Right ventricle myocardium inferior (tissue), 1 donor: ENCODE measurements at places on chromosomes 5 and 9.
A peak's percentile ranks its signal among the peaks of the same experiment; 100 is the strongest.

GRCh38 chr5:171419688-171420430 is 412 bp downstream of the FGF18 start:
- DNase-seq: peak; percentile 79

DNA sequence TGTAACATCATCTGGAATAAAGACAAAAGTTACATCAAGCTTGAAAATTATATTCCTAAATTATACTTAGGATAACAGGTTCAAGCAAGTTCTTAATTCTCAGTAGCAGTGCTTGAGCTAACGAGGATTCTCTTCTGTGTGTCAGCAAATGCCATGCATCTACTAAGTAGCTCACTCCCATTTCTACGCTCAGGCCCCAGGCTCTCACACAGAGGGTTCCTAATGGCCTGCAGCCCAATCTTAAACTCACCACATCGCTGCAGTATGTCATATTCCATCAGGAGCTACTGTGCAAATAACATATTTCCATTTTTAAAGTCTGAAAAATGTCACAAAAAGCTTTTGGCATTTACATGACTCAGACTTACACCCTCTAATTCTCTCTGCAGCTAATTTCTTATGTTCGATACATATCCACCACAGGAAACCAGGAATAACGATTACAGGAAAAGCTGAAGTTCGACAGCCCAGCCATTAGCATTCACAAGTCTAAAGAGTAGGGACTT is 474.8 kb downstream of the EFNA5 start:
- no peak for DNase-seq

DNA sequence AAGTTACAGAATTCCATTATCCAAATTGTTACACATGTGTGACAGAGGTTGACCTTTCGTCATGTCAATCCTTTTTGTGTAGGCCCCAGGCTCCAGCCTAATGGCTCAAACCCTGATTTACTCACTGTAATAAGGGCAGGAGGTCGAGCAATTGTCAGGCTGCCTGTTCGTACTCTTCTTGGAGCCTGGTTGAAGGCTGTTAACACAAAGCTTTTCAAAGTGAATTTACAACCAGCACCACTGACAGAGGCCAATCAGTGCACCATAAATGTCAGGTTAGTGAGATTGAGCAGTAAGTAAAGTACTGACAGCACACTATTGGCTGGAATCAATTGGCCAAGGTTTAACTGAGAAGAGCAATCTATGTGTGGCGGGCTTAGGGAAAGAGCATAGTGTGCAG is 16.8 kb downstream of the PRDM6 start:
- DNase-seq: no peak

GRCh38 chr5:104023739-104024138 is 461.1 kb upstream of the NUDT12 start:
- no peak for DNase-seq
